ENCODE measurements at places on chromosomes 3 and 15. TPM values are rescaled to one million over a fixed set of nuclear protein-coding genes. Genes with fewer than 3 reads are reported as not detected.

Gene PPARG
- total RNA-seq = 12.4 TPM

Gene BDH1
- total RNA-seq = 41.9 TPM

Gene PLSCR4
- total RNA-seq = 4.4 TPM

Gene POC1A
- total RNA-seq = 9.8 TPM

Gene BFSP2
- not detected for total RNA-seq

Gene MRPL47
- total RNA-seq = 58.3 TPM

Gene AP3S2
- total RNA-seq = 39.5 TPM

Gene RRP9
- 80.2 TPM for total RNA-seq

Gene TNFSF10
- 0.25 TPM for total RNA-seq

Gene EHHADH
- 3.2 TPM for total RNA-seq

Gene GOLGA6L7
- not detected for total RNA-seq

Gene ZNF621
- total RNA-seq = 44.5 TPM

Gene ABHD6
- total RNA-seq = 3.9 TPM

Measured in MCF 10A (cell line).